ENCODE measurements at places on chromosomes 7 and 10. TPM values are rescaled to one million over a fixed set of nuclear protein-coding genes. Genes with fewer than 3 reads are reported as not detected.

Gene MBL2
- not detected for total RNA-seq

Gene SPDYE5
- not detected for total RNA-seq

Gene GIMAP8
- not detected for total RNA-seq

Gene MOGAT3
- not detected for total RNA-seq

Gene TWIST1
- 3.3 TPM for total RNA-seq

Gene TAS2R38
- not detected for total RNA-seq

Gene MYH16
- total RNA-seq: 0.35 TPM

Gene TMEM209
- total RNA-seq: 13.0 TPM

Gene CXCL12
- total RNA-seq: 0.25 TPM

Gene GPR141
- total RNA-seq: not detected

Gene GPC2
- 0.34 TPM for total RNA-seq

Gene ECHDC3
- 10.4 TPM for total RNA-seq

Gene ITPRID1
- total RNA-seq: not detected

Gene ITGB1
- total RNA-seq: 1,218 TPM

Gene HOXA3
- total RNA-seq: 4.7 TPM

Gene ASNS
- total RNA-seq: 63.2 TPM

Gene TPK1
- 2.8 TPM for total RNA-seq

Gene LEP
- total RNA-seq: not detected

Gene CWF19L1
- 24.1 TPM for total RNA-seq

Gene LIPJ
- total RNA-seq: not detected

Gene ZDHHC4
- total RNA-seq: 50.4 TPM

Gene LIPF
- not detected for total RNA-seq

Gene EPHB4
- total RNA-seq: 40.6 TPM

Gene OR2A1
- not detected for total RNA-seq

Gene RAMP3
- not detected for total RNA-seq

Gene PPP1R9A
- 3.6 TPM for total RNA-seq

Gene CTAGE8
- not detected for total RNA-seq

Gene STEAP2
- total RNA-seq: 3.9 TPM

Gene SYT15
- 3.0 TPM for total RNA-seq

Gene LIPN
- total RNA-seq: not detected

Gene YWHAG
- 189 TPM for total RNA-seq

Gene SCART1
- total RNA-seq: 0.10 TPM

Gene CACNB2
- total RNA-seq: not detected

Gene IDE
- total RNA-seq: 21.2 TPM

Gene GLCCI1
- total RNA-seq: 0.97 TPM

Gene GSDME
- 45.2 TPM for total RNA-seq

Gene BICC1
- 25.8 TPM for total RNA-seq

Gene TTYH3
- total RNA-seq: 53.0 TPM

Gene MSMB
- total RNA-seq: not detected

Gene DPP6
- total RNA-seq: not detected

Gene CCL26
- 8.9 TPM for total RNA-seq

Gene HABP2
- 0.09 TPM for total RNA-seq

Gene FOXI2
- not detected for total RNA-seq

Gene TMEM139
- total RNA-seq: 1.2 TPM

Gene C10orf67
- total RNA-seq: 0.08 TPM

Gene LANCL2
- 13.6 TPM for total RNA-seq

Gene MYOZ1
- not detected for total RNA-seq

Gene EEPD1
- 56.7 TPM for total RNA-seq

Gene SUN3
- total RNA-seq: not detected

Data from A549 treated with AZD2906 at 1 μM for 4 hours (cell line).